ENCODE measurements at places on chromosomes 2 and 18. TPM values are rescaled to one million over a fixed set of nuclear protein-coding genes. Genes with fewer than 3 reads are reported as not detected.

PNKD gene
- total RNA-seq = 92.3 TPM

SOX11 gene
- total RNA-seq = not detected

OSR1 gene
- 14.9 TPM for total RNA-seq

PDCD1 gene
- 0.56 TPM for total RNA-seq

TRAF3IP1 gene
- total RNA-seq = 24.7 TPM

ANKRD23 gene
- 3.0 TPM for total RNA-seq

LDLRAD4 gene
- total RNA-seq = 35.7 TPM

BMP10 gene
- total RNA-seq = not detected

GPR39 gene
- 6.8 TPM for total RNA-seq

BOLL gene
- total RNA-seq = 0.45 TPM

LINC00305 gene
- not detected for total RNA-seq

CCDC178 gene
- total RNA-seq = not detected

GRP gene
- not detected for total RNA-seq

XIRP2 gene
- not detected for total RNA-seq

LBX2 gene
- 0.50 TPM for total RNA-seq

CAPN14 gene
- not detected for total RNA-seq

SEPTIN10 gene
- total RNA-seq = 71.6 TPM

COL3A1 gene
- total RNA-seq = 36.4 TPM

CNTNAP5 gene
- total RNA-seq = not detected

MYL12B gene
- total RNA-seq = 334 TPM

TMEM163 gene
- 1.6 TPM for total RNA-seq

CNGA3 gene
- total RNA-seq = 0.54 TPM

PLGLB1 gene
- total RNA-seq = 5.1 TPM

ALKAL2 gene
- total RNA-seq = 9.8 TPM

STAT1 gene
- 65.8 TPM for total RNA-seq

GAD1 gene
- total RNA-seq = 0.59 TPM

UGT1A1 gene
- 0.68 TPM for total RNA-seq

TMEM127 gene
- total RNA-seq = 50.0 TPM

POU3F3 gene
- 0.22 TPM for total RNA-seq

SMYD1 gene
- not detected for total RNA-seq

SERPINB12 gene
- not detected for total RNA-seq

TMEM200C gene
- not detected for total RNA-seq

NGEF gene
- 2.1 TPM for total RNA-seq

KANSL3 gene
- 46.2 TPM for total RNA-seq

CCDC141 gene
- total RNA-seq = 8.1 TPM

LHCGR gene
- total RNA-seq = 1.3 TPM

GNLY gene
- 3.6 TPM for total RNA-seq

SERPINB3 gene
- total RNA-seq = not detected

SPP2 gene
- total RNA-seq = not detected

PHOSPHO2 gene
- 13.3 TPM for total RNA-seq

ERICH2 gene
- not detected for total RNA-seq

MEP1B gene
- not detected for total RNA-seq

LRP1B gene
- 37.1 TPM for total RNA-seq

SATB2 gene
- 1.9 TPM for total RNA-seq

GBX2 gene
- total RNA-seq = not detected

ADD2 gene
- 3.4 TPM for total RNA-seq

BCL11A gene
- total RNA-seq = 4.6 TPM

Measured in thyroid gland (tissue), 4 donors.